ENCODE measurements at places on chromosomes 11 and 22.

- DNase-seq = no peak
Measured at GRCh38 chr11:34480314-34480713, 33.3 kb downstream of the ELF5 start.

DNA sequence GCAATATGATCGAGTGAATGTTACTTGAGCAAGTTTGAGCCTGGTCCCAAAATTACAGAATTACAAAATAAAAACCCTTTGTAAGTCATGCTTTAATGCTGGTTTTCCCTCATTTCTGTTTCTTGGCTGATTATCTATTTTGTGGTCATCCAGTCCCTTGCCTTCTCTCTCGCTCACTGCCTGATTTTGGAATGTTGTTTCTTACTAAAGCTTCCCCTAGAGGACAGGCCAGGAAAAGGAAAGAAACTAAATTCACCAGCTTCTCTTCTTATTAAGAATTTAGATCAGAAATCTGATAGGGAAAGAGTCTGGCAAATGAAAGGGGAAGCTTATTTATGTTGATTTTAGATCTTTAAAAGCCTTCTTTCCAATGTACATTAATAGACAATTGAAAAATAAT lies 16.6 kb upstream of the BDNF start:
- no peak for DNase-seq

GRCh38 chr22:36902143-36902926 lies 11.1 kb upstream of the CSF2RB start:
- no peak for DNase-seq

- no peak for DNase-seq
Measured at GRCh38 chr11:87215236-87215635, 177.5 kb downstream of the TMEM135 start.

DNA sequence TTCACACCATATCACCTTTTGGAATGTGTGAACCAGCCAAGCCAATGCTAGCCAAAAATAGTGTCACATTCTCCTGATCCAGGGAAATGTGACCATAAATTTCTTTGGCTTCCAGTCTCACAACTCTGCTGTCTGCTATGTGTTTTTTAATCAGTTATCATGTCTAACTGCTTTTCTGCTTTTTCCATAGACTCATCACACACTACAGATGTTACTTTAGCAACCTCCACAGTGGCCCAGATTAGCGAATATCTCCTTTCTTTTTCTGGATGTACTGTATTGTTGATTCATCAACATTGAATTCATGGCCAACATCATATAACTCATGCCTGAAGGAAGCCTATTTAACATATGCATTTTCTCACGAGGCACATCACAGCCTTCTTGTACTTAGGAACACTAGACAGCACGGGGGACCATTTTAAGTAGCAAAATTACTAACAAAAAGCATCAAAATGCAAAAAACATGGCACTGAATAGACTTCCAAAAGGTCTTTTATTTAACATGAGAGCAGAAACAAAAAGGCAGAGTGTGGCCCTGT lies 73.1 kb upstream of the POU2AF2 start:
- no peak for DNase-seq

DNA sequence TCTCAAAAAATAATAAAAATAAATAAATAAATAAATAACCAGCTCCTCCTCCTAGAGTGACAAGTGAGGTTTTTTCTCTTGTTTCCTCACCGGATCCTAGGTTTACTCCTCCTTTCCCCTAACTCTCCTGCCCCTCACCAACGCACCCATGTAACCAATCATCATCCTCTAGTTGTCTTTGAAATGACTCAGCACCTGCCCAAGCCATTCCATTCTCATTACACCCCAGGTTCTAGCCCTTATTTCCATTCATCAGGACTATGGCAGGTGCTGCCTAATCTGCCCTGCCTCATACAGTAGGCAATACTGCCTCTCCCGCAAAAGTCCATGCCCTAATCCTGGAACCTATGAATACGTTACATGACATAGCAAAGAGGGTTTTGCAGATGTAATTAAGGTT lies 60.4 kb downstream of the BUD13 start:
- no peak for DNase-seq

- DNase-seq = no peak
Measured at GRCh38 chr11:78289552-78290292, 101.0 kb downstream of the USP35 start.

- no peak for DNase-seq
Measured at GRCh38 chr11:115284773-115285172, 219.4 kb downstream of the CADM1 start.

GRCh38 chr22:28137036-28137435 lies 218.0 kb upstream of the PITPNB start:
- no peak for DNase-seq

GRCh38 chr11:60345489-60345888 lies 18.4 kb downstream of the MS4A6E start:
- DNase-seq = peak; percentile 28

- DNase-seq = no peak
Measured at GRCh38 chr22:16987822-16988221, 20.2 kb downstream of the GAB4 start.

DNA sequence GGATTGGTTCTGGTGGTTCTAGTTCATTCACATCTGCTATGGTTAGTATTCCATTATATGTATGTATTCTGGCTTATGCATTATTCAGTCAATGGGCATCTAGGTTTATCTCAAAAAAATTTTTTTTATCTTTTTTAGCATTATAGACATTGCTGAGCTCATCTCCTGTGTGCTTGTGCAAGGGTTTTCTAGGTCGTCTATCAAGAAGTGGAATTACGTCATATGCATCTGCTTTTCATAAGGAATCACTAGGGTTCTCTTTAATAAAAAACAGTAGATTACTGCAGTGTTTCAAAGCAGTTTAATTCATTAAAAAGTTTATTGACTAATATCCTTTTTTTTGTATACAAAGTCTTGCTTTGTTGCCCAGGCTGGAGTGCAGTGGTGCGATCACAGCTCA lies 21.3 kb downstream of the TBC1D22A start:
- DNase-seq = no peak

- DNase-seq = no peak
Measured at GRCh38 chr11:1929621-1930461, 10.3 kb downstream of the TNNT3 start.

DNA sequence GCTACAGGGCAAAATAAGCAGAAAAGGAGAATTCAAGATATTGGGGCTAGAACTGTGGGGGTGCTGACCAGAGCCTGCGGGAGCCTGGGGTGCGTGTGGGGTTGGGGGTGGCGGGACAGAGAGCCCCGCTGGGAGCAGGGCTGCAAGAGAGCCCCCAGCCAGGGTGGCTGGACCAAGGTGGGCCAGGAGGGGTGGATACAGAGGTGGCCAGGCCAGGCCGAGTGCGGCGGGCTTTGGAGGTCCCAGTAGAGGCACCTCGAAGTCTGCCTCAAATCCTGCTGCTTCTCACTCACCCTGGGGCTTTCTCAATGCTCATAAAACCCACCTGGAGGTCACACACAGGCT lies 16.9 kb upstream of the MUC5B start:
- DNase-seq = no peak

GRCh38 chr22:23033116-23033905 lies 37.0 kb upstream of the GNAZ start:
- no peak for DNase-seq

GRCh38 chr22:19213442-19214077 lies 35.0 kb upstream of the SLC25A1 start:
- DNase-seq = no peak

GRCh38 chr11:103625624-103625965 lies 410.8 kb upstream of the DDI1 start:
- no peak for DNase-seq

DNA sequence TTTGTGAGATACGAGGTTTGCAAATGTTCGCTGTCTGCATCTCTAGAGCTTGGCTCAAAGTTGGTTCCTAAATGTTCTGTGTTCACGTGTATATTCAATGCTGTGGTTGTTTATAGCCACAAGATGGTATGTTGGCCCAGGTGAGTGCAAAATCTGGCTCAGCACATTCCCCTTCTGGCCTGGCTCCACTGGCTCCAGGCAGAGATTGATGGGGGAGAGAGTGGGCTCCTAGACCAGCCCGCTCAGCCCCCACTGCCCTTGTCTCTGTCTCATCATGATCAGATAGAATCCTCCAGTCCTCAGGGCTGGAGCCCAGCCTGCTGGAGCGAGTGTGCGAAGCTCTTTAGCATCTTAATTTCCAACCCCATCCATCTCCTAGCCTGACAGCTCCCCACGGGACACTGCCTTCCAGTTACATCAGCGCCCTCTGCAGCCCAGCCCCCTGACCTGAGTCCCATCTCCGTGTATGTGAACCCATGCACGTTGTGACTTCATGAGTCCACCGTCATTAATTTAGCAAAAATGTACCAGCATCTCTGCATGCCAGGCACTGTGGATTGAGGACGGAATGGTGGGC lies 2.0 kb downstream of the P2RX3 start:
- DNase-seq = no peak

DNA sequence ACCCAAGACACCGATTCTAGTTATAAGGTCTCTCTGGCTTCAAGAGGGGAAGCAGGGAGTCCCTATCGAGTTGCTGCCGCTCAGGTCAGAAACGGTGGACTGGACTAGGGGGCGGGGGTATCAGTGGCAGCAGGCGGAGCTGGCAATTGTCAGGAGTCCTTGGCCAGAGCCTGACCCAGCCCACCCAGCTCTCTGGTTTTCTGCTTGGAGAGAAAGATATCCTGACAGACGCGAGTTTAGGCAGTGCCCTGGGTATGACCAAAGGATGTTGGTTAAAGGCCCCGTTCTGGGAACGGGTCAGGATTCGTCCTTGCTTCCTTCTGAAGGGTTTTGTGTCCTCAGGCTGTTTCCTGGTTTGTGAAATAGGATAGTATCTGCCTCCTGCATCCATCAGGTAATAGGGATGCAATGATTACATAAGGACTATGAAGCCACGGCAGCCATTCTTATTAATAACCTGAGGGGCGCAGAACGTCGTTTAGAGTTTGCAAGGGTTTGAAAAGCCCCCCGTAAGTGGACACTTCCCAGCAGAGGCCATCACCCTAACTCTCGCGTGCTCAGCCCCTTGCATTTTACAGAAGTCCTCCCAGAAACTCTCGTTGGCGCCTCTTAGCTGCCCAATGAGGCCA lies 700 bp upstream of the DEPDC5 start:
- no peak for DNase-seq

DNA sequence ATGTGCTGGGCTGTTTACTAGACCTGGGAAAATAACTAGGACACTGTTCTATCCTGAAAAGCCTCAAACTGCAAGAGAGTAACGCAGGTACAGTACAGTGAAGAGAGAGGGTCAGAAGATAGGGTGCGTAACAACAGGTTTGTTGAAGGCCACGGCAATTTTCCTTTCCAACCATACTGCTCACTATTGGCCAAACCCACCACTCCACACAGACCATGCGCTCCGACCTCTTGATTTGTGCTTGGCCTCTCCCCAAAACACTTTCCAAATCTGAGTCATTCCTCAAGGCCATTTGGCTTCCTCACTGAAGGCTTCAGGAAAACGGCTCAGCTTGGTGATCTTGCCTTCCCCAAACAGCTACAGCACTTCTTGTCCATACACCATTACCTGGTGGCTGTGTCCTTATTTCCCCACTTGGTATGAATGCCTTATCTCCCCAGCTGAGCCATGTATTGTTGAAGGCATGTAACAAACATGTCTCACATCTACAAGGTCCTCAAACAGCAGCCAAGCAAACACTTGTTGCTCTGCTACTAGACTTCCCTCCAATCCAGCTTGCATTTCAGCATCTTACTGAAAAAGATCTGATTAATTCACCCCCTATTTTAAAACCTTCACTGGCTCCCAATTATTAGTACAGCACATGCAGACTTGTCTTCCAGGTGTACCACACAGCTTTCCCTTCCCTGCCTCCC lies 40.9 kb downstream of the TCF20 start:
- no peak for DNase-seq

DNA sequence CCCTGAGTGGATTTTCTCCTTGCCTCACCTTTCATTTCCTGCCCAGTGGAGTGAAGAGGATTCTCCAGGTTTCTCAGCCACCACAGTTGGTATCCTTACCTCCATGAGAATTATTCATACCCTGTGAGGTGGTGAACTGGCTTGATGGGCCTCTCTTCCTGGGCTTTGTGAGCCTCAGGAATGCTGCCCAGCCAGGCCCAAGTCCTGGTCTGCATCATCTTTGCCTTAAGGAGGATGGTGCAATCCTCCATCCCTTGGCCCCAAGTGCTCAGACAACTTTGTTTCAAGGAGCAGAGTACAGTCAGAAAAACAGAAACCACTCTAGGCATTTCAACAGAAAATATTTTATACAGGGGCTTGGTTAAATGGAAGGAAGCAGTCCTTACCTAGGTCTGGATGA lies 114.2 kb upstream of the CADM1 start:
- DNase-seq = no peak

- peak; percentile 30 for DNase-seq
Measured at GRCh38 chr11:128830290-128831173, 36.6 kb downstream of the KCNJ1 start.

- no peak for DNase-seq
Measured at GRCh38 chr11:112241486-112241885, 15.3 kb downstream of the PTS start.

GRCh38 chr22:46728470-46728869 lies 9.6 kb downstream of the CERK start:
- no peak for DNase-seq

GRCh38 chr11:83044958-83045712 lies 26.6 kb downstream of the RAB30 start:
- DNase-seq = peak; percentile 48

- no peak for DNase-seq
Measured at GRCh38 chr22:28247667-28248363, 328.8 kb upstream of the PITPNB start.

GRCh38 chr11:126357969-126358762 lies 2.7 kb downstream of the ST3GAL4 start:
- no peak for DNase-seq

DNA sequence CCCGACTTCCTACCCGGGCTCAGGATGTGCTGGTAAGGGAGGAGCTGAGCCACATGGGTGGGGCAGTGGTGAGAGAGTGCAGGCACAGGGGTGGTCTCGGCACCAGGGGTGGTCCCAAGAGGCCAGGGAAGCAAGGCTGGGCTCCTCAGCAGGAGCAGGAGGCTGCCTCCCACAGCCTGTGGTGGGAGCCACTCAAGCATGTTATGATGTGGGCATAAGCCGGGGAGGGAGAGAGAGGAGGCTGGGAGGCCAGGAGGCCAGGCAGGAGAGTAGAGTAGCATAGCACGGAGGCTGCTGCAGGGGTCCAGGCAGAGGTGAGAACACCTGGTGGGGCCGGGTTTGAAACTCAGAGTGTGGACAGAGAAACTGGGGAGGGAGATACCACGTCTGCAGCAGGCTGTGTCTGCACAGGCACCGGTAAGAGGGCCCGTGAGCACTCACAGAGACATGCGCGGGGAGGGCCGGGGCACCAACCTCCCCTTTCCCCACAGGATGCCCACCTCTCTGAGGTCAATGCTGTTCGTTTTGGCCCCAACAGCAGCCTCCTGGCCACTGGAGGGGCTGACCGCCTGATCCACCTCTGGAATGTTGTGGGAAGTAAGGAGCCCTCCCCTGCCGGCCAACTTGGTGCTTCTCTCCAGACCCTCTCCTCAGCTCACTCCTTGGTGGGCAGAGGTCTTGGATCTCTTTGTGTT lies 10.7 kb downstream of the ATG16L2 start:
- no peak for DNase-seq

DNA sequence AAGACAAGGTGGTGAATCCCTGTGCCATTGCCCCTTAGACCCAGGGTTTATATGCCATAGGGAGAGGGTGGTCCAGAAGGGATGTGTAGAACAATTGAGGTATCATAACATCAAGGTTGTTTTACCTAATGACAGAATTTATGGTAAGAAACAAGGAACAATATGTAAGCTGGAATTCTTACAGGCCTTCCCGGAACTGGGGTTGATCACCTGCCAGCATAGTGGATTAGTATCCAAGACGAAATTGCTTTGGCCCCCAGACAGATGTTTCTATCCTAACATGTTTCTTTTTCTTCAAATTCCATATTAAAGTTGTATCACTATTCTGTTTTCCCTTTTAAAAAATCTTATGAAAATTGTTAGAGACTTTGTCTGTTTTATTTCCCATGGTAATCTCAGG lies 343.8 kb upstream of the ANO3 start:
- DNase-seq = no peak

All from activated CD4-positive, alpha-beta T cell treated with anti-CD3 and anti-CD28 coated beads, Interleukin-2, Interleukin-4, amounts not matched to agents 100 ng/mL and 50 ng/mL, durations not matched to agents 16 hours and 8 hours (primary cell).